ENCODE measurements at places on chromosomes 11 and 22.
A peak's percentile ranks its signal among the peaks of the same experiment; 100 is the strongest.

- DNase-seq = no peak
Observed at GRCh38 chr11:108703916-108704315, 39.0 kb downstream of the DDX10 start.

- no peak for DNase-seq
Observed at GRCh38 chr11:68146010-68146540, 24.9 kb upstream of the CHKA start.

- no peak for DNase-seq
Observed at GRCh38 chr11:58762284-58763119, 30.8 kb upstream of the GLYAT start.

DNA sequence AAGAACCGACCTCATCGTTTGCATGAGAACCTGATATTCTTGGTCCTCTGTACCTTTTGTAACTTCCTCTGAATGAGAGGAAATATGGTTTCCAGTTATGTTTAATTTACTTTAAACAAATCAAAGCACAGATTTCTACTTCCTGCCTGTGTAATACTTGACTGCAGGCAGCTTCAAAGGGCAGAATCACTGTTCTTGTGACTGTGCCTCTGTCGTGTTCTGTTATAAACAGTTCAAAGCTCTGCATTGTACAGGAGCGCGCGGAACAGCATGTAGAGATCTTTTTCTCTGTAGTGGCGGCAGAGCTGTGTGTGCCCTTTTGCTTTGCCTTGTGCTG is 73.2 kb upstream of the CLDN5 start:
- peak; percentile 26 for DNase-seq

DNA sequence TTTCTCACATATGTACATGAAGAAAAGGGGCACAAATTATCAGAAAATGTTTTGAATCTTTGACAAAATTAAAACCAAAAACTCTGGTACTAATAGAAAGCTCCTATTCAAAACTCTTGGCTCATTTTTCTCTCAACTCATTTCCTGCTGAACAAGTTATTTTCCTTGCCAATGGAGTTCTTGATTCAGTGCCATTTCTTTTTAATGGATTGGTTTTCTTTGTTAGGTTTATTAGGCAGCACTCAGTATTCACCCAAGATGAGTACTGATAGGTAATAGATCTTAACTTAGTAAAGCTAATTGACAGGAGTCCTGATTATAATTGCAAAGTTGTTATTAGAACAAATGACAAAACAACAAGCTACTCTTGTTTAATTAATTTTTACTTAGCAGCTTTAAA is 279.4 kb upstream of the PDGFD start:
- no peak for DNase-seq

DNA sequence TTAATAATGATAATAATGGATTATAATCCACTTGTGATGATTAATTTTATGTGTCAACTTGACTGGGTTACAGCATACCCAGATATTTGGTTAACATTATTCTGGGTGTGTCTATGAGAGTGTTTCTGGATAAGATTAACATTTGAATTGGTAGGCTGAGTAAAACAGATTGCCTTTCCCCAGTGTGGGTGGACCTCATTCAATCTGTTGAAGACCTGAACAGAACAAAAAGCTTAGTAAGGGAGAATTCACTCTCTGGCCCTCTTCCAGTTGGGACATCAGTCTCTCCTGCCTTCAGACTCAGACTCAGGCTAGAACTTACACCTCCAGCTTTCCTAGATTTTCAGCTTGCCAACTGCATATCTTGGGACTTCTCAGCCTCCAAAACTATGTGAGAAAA is 37.3 kb upstream of the RRAS2 start:
- DNase-seq = no peak

DNA sequence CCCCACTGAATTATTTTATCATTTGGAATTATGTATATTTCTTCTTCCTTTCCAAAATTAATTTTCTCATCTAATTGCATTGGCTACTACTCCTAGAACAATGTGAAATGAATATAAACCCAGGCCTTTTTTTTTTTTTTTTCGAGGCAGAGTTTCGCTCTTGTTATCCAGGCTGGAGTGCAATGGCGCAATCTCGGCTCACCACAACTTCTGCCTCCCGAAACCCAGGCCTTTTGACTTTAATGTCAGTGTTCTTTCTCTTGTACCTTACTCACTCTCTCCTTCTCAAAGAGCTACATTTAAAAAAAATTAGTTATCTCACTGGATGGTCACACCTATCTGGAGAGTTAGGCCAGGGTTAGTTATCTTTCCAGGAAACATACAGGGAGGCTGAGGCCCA is 35.3 kb upstream of the LRRC32 start:
- no peak for DNase-seq

DNA sequence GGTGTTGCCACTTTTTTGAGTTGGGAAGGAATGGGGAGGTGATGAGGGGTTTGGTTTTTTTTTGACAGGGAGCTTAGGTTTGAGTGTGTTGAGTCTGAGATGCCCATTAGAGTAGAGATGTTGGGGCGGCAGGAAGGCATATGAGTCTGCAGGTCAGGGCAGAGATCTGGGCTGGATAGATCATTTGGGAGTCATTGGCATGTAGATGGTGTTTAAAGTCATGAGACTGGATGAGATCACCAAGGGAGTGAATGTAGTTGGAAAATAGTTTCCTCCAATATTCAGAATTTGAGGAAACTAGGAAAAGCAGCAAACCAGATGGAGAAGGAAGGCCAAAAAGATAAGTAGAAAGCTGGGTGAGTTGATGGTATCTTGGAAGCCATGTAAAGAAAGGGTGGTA is 2.1 kb upstream of the ANAPC15 start:
- no peak for DNase-seq

- no peak for DNase-seq
Observed at GRCh38 chr11:128825050-128825784, 41.9 kb downstream of the KCNJ1 start.

- no peak for DNase-seq
Observed at GRCh38 chr11:134410766-134411165, 1.3 kb downstream of the B3GAT1 start.

- no peak for DNase-seq
Observed at GRCh38 chr11:69802590-69802989, 16.6 kb downstream of the FGF3 start.

DNA sequence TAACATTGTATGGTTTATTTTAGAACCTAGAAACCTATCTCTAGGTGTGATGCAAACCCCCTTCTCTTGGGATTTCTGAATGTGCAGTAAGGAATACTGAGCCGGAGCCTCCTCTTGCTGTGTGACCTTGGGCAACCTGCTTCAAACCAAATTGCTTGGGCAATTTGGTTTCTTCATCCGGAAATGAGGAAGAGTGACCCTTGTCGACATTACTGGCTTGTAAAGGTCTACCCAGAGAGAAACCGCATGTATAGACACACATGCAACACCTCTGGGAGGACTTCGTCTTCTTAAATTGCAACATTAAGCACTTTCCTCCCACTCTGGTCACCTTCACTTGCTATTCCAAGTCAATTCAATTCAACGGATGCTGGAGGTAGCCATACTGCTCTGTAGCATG is 19.6 kb upstream of the TP53I11 start:
- DNase-seq = no peak

DNA sequence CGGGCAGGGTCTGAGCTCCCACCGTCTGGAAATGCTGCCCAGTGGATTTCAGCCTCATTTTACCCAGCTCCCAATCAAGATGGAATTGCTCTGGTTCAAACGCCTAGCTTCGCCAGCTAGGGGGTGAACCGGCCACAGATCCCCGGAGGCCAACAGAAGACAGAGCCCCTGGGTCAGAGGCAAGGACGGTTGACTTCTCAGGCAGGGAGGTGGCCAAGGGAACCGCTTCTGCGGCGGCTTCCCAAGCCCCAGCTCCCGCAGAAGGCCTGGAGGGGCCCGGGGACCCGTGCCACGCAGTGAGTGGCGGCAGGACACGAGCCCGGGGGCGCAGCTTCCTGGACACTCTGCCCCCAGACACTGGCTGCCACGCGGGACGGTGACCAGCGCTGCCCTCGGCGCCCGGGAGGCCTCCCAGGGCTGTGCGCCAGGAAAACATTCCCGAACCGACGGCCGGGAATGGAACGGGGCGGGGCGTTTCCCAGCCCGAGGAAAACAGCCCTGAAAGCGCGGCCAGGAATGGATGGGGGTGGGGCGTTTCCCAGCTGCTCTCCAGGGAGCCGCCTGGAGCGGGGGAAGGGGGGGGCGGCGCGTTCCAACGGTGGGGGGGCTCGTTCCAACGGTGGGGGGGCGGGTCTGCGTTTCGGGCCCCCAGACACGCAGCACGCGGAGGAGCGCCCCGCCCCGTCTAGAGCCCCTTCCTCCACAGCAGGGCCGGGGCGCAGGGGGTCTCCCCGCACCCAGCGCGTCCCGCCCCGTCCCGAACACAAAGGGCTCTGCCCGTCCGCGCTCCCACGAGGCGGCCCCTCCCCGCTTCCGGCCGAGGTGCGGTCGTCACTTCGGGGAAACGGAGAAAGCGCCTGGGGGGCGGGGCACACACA is 13.5 kb upstream of the B4GALNT4 start:
- DNase-seq = peak; percentile 81

DNA sequence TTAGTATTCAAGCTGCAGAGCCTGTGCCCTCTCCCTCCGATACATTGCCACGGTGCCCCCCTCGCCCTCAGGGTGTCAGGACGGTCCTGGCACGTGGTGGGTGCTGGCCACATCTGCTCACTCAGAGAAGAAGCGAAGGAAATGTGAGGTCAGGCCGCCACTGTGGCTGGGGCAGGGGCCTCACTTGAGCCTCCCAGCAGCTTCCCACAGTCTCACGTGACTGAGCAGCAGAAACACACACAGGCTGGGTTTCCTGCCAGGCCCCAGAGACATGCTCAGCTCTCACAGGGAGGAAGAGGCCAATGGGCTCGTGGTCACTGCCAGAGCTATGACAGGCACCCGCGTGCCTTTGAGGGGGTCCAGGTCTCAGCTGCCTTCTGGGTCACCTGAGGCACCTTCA is 37.9 kb upstream of the PRR5 start:
- no peak for DNase-seq

- DNase-seq = no peak
Observed at GRCh38 chr11:88801484-88802123, 264.2 kb downstream of the GRM5 start.

DNA sequence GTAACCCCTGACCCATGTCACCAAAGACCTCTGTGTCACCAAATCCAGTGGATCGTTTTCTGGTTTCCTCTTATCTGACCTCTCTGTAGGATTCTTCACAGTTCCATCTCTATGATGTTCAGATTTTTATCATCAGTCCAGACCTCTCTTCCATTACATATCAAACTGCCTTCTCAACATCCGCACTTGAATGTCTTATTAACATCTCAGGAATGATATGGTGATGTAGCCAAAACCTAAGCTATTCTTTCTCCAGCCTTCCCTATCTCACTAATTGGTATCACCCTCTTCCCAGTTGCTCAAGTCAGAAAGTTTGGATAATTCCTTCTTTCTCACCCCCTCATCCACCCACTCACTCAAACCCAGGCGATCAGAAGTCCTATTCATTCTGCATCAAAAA is 13.4 kb downstream of the APLNR start:
- no peak for DNase-seq

GRCh38 chr11:130204703-130205095 is 45.1 kb downstream of the ST14 start:
- DNase-seq = no peak

GRCh38 chr11:62918531-62918930 is 2.6 kb downstream of the CHRM1 start:
- DNase-seq = no peak

DNA sequence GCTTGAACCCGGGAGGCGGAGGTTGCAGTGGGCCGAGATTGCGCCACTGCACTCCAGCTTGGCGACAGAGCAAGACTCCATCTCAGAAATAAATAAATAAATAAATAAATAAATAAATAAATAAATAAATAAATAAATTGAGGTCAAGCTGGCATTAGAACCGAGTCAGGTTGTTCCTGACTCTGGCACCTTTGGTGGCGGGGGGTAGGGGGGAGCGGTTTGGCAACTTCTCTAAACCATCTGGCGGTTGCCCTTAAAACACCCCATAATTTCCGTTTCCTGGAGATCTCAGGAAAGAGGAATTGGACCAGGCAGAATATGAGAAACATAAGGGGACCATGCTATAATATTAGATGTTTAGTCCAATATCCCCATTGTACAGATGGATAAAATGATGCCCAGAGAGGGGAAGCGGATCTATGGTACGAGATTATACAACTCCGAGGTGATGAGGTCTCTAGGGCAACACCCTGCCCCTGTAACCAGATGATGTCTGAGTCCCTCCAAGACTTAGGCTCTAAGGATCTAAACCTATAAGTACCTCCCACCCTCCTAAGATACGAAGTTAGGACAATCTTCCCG is 785 bp downstream of the CLPB start:
- no peak for DNase-seq

- no peak for DNase-seq
Observed at GRCh38 chr11:1205121-1205986, 17.5 kb upstream of the MUC5B start.

GRCh38 chr11:76670485-76671236 is at the start of gene LRRC32:
Gene LRRC32, minus strand, starts transcription at chr11:76670747. Its CDS starts 4,793 bp downstream, at chr11:76665954.
- DNase-seq = no peak

DNA sequence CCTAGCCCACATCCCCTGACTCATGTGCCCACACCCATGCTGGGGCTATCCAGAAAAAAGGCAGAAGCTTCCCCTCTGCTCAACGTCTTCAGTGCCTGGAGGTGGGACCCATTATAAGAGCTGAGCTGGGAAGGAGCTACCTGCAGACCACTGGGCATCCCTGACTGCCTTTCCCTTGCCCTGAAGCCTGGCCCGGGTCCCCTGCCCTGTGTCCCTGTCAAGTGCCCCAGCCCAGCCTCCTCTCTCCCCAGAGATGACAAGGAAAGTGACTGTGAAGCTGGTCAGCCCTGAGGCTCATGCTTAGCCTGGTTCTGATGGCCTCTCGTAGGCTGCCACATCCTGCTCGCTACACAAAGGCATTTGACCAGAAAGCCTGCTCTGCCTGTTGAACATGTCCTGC is 140.4 kb downstream of the PARVA start:
- no peak for DNase-seq

DNA sequence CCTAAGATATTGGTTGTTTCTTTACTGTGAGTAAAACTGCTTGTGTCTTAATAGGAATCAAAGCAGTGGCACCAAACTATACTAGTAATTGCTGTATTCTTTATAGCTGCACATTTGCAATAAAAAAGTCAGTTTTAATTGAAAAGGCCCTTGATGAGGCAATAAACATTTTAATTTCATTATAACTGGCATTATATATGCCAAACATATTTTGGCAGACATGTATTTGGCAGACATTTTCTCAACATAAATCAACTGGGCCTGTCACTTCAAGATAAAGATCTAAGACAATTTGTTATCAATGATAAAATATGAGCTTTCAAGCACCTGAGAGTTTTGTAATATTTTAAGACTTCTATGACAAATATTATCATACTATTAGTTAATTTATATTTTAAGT is 245.7 kb downstream of the SBF2 start:
- no peak for DNase-seq

Measured in activated CD4-positive, alpha-beta T cell treated with anti-CD3 and anti-CD28 coated beads, Interleukin-2, amount 50 U/mL, for 4 hours (primary cell).